ENCODE measurements at places on chromosomes 4 and X.

DNA sequence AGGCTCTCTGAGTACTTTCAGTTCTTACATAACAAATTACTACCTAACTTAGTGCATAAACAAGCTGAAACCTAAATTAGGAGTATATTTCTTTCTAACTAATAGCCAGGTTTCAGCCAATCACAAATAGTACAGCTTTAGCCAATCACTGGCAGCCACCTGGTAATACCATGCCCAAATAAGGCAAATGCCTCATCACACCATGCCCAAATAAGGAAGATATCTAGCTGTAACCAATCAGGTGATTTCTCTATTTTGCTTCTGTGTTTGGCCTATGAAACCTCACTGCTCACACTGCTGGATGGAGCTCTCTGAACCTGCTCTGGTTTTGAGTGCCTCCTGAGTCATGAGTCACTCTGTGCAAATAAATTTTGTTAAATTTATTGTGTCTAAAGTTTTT, 113.5 kb downstream of the DDIT4L start:
- no peak for DNase-seq

DNA sequence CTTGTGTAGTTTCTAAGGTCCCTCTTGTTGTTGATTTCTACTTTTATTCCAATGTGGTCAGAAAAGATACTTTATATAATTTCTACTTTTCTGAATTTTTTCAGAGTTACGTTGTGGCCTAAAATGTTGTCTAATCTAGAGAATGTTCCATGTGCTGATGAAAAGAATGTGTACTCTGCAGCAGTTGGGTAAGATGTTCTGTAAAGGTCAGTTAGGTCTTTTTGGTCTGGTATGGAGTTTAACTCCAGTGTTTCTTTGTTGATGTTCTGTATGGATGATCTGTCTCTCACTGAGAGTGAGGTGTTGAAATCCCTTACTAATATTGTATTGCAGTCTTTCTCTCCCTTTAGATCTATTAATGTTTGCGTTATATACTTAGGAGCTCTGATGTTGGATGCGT, 37.0 kb upstream of the GPRIN3 start:
- DNase-seq: no peak

GRCh38 chr4:5964030-5964429, 54.2 kb downstream of the C4orf50 start:
- DNase-seq: no peak

DNA sequence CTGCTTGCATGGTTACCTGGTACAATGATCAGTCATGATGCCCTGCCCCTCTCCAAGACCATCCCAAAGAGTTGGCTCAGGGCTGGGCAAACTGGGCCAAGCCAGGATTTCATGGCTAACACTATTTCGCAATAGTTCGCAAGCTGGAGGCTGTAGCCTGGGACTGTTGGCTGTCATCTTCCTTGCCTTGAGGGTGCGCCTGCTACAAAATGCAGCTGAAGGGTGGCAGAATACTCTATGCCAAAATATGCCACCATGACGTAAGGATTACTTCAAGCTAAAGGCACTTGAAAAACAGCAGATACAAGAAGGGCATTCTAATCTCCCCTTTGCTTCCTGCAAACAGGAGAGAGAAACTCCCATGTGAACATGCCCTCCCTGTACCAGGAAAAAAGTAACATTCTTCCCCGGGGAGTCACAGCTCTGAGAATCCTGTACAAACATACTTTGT, 21.0 kb downstream of the SAT1 start:
- no peak for DNase-seq

DNA sequence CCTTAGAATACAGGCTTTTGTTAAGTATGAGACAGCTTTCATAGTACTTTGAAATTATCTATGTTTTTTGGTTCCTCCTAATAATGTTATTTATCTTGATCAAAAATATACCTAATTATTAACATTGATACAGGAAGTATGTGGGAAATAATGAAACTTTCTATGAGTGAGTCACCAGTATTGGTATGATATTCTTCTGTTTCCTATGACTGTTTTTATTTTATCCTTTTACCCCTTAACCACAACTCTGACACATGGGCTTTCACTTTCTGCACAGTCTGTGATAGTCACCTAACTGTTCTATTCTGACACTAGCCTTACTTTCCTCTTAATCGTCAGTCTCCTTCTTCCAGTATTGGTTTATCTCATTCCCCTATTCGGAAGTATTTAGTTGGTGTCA, 4.7 kb downstream of the THAP9 start:
- DNase-seq: no peak

DNA sequence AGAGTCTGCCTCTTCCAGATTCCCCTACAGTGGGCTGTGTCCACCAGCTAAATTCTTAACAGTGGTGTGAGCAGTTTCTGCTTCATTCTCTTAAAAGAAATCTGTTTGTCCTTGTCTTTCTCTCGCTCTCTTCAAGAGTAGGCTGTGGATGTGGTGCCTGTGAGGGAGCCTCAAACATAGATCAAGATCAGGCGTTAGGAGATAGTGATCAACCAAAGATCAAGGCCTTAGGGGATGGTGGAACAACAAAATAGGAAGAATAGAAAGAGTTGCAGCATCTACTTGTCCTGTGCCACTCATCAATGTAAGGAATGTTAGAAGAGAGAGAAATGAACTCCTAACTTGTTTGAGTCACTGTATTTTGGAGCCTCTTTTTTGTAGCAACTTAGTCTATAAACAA, 144.2 kb downstream of the AASDH start:
- no peak for DNase-seq

DNA sequence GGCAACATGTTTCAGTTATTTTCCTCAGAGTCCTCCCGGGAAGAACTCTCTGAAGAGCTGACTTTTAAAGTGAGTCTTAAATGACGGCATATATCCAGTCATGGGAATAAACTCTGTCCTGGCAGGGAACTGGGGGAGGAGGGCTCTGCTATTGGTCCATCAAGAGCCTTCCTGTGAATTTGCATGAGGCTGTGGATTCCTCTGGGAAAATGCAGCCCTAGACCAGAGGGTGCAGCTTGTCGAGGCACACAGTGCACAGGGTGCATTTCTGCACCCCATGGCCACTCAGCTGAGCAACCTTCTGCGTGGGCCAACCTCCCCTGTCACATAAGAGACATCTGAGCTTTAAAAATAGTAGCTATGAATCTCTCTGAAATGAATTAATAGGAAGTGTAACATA, 360.0 kb downstream of the GALNTL6 start:
- no peak for DNase-seq
